ENCODE measurements at places on chromosomes 3 and 15. TPM values are rescaled to one million over a fixed set of nuclear protein-coding genes. Genes with fewer than 3 reads are reported as not detected.

Gene ALPK3
- total RNA-seq = 0.18 TPM

Gene CFAP20DC
- 1.00 TPM for total RNA-seq

DNA sequence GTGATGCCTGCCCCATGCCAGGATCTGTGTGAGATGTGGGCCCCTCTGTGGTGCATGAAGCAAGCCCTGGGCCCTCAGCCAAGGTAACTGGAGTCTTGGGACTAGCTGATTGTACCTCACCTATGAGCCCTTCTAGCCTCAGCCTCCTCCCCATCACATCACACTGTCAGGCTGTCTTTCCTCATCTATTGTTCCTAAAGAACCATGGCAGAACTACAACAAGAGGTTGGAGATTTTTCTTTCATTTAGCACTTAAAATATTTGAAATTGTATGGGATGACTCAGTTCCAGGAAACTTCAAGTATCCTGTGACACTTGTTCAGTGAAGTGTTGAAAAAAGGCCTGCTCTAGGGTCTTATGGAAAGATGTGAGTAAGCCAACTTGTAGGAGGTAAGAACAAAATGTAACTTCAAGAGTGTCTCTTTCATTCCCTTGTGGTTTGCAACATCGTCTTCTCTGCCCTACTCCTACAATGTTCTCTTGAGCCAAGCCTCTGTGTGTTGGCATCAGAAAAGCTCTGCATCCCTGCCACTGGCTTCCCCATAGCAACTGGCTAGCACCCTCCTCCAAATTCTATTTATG is 58.7 kb upstream of the TIPARP start:
- DNase-seq = no peak

DNA sequence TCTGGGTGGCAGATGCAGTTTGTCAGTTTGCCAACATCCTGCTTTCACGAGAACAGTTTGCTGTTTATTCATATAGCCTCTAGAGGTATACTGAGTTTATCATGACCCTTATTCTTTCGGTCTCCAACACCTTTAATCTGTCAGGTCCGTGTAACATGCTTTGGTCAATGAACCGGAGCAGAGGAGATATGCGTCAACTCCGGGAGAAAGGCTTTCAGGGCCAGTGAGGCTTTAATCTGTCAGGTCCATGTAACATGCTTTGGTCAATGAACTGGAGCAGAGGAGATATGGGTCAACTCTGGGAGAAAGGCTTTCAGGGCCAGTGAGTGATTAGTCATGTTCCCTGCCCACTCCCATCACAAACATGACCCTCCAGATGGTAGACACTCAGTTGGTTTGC is 16.9 kb upstream of the GPD1L start:
- no peak for DNase-seq

GRCh38 chr3:196971094-196971698 is 2.6 kb upstream of the PIGZ start:
- DNase-seq = no peak

DNA sequence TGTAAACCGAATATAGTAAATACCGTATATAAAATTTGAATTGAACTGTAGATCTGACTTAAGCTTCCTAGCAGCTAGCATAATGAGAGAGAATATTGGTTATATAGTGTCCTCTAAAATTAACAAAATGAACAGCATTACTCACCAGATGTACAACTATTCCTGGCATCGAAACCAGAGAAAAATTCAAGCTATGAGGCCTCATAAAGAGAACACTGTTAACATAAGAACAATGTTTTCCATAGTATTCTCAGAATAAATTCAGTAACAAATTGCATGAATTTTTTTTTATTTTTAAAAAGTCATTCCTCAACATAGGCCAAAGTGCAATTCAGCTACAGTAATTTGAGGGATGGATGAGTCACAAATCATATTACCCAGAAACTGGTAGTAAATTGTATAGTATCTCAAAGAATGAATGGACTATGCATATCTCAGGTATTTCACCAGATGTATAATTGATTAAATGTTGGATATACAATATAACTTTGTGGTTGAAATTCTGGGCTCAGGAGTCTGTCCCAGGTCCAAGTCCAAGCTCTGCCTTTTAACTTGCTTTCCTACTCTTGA is 5.0 kb downstream of the TMEM207 start:
- no peak for DNase-seq

DNA sequence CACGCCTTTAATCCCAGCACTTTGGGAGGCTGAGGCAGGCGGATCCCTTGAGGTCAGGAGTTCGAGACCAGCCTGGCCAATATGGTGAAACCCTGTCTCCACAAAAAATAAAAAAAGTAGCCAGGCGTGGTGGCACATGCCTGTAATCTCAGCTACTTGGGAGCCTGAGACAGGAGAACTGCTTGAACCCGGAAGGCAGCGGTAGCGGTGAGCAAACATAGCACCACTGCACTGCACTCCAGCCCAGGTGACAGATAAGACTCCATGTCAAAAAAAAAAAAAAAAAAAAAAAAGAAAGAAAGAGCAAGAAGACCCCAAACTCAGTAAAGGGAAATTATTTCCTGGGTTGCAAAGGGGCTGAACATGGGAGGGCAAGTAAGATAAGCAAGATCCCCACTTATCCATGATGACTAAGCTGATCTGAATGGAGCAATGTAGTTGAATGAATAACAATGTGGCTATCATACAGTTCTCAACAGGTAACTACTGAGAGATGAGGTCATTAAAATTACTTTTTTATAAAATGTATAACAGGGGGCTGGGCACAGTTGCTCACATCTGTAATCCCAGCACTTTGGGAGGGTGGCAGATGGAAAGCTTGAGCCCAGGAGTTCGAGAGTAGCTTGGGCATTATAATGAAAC is 46.0 kb downstream of the RBM15B start:
- no peak for DNase-seq

GRCh38 chr3:102916532-102916931 is 481.7 kb downstream of the ZPLD1 start:
- DNase-seq = no peak

GRCh38 chr3:128072454-128073184 is 20.4 kb downstream of the SEC61A1 start:
- DNase-seq = no peak
